ENCODE measurements at places on chromosomes 13 and 19. TPM values are rescaled to one million over a fixed set of nuclear protein-coding genes. Genes with fewer than 3 reads are reported as not detected.

ZNF799 gene
- total RNA-seq: 8.9 TPM

MTUS2 gene
- total RNA-seq: not detected

DNA sequence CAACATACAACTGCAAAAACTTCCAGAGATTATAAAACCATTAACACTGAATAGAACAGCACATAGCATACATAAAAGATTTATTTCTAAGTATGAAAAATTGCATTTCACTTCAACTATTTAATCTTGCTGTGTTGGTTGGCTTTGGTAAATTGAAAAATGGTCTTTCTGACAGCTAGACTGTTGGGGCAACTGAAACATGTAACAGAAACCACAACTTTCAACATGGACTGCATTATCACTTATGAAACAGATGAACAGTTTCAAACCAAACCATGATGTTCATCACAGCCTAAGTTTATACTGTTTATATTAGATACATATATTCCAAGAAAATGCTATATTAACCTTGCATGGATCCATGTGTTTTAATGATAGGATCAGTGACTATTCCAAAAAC, 324.1 kb upstream of the PCDH9 start:
- no peak for DNase-seq

- DNase-seq: no peak
Observed at GRCh38 chr13:100497389-100497788, 91.2 kb downstream of the GGACT start.

GRCh38 chr19:15187026-15188007, 13.5 kb downstream of the NOTCH3 start:
- no peak for DNase-seq

Data from naive thymus-derived CD8-positive, alpha-beta T cell (primary cell).